ENCODE measurements at places on chromosomes 2 and 18.

- H3K27me3 ChIP-seq, result peaks cover 6% of the 10 kb centered on the region
- no peaks in the 10 kb centered on the region for H3K4me1 ChIP-seq
- no peak overlapping the region for H3K4me3 ChIP-seq
- no peaks in the 10 kb centered on the region for H3K36me3 ChIP-seq
- no peak for DNase-seq
Observed at GRCh38 chr2:172674968-172675303, 60.7 kb upstream of the RAPGEF4 start.

DNA sequence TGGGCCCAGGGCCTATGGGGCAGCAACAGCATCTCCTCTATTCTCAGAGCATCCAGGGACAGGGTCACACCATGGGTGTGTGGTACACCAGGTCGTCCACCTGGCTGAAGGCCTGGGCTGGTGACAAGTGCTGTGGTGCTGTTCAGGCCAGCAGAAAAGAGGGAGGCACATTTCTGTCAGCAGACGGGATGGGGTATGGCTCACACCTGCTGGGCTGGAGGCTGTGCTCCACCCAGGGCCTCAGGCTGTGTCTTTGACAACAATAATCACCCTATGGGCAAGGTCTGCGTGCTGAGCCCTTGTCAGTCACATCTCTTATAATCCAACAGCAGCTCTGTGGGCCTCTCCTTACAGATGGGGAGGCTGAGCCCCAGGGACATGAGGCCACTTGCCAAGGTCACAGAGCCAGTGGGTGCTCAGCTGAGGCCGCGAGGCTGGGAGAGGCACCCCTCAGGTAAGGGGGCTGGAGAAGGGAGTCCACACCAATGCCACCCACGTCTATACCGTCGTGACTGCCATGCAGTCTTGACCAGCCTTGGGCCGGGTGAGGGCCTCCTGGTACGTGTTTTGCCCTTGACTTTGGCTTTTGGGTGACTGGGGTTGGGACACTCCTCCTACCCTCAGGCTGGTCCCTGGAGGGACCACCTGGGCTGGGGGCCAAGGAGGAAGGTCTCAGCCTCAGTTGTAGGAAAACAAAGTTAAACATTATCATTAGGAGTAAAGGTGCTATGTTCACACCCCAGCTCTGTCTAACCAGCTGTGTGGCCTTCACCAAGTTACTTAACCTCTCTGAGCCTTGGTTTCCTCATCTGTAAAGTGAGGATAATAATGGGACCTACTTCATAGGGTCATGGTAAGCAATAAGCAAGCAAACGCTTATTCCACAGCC is 5.6 kb upstream of the HS6ST1 start:
- H3K4me1 ChIP-seq, result peaks cover 7% of the 10 kb centered on the region
- H3K27ac ChIP-seq, result no peak overlapping the region
- no peak for DNase-seq

DNA sequence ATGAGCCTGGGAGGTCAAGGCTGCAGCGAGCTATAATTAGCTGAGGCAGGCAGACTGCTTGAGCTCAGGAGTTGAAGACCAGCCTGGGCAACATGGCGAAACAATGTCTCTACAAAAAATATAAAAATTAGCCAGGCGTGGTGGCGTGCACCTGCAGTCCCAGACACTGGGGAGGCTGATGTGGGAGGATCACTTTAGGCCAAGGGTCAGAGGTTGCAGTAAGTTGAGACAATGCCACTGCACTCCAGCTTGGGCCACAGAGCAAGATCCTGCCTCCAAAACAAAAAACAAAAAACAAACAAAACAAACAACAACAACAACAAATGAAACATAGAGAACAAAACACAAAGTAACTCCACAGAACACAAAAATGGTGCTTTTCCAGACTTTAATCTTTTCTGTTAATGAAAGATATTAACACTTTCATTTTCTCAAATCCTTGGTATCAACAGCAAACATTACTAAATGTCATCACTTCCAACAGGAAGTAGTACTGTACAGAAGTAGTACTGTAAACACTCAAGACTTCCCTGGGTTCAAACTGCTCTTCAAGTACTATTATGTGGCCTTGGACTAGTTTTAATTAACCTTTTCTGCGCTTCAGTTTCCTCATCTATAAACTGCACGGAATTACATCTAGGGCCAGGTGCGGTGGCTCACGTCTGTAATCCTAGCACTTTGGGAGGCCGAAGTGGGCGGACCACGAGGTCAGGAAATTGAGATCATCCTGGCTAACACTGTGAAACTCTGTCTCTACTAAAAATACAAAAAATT is 27.9 kb downstream of the PUM2 start:
- no peaks in the 10 kb centered on the region for H3K27me3 ChIP-seq
- no peak overlapping the region for H3K27ac ChIP-seq
- peaks cover 38% of the 10 kb centered on the region for H3K4me1 ChIP-seq
- no peak overlapping the region for H3K4me3 ChIP-seq

DNA sequence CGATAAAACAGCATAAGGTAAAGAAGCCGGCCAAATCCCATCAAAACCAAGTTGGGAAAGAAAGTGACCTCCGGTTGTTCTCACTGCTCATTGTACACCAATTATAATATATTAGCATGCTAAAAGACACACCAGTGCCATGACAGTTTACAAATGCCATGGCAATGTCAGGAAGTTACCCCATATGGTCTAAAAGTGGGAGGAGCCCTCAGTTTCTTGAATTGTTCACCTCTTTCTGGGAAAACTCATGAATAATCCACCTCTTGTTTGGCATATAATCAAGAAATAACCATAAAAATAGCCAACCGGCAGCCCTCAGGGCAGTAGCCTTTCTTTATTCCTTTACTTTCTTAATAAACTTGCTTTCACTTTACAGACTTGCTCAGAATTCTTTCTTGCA is 544.9 kb upstream of the SETBP1 start:
- DNase-seq, result no peak
- H3K36me3 ChIP-seq, result no peaks in the 10 kb centered on the region
- no peak overlapping the region for H3K27ac ChIP-seq
- H3K4me3 ChIP-seq, result no peak overlapping the region
- H3K4me1 ChIP-seq, result peaks cover 4% of the 10 kb centered on the region

DNA sequence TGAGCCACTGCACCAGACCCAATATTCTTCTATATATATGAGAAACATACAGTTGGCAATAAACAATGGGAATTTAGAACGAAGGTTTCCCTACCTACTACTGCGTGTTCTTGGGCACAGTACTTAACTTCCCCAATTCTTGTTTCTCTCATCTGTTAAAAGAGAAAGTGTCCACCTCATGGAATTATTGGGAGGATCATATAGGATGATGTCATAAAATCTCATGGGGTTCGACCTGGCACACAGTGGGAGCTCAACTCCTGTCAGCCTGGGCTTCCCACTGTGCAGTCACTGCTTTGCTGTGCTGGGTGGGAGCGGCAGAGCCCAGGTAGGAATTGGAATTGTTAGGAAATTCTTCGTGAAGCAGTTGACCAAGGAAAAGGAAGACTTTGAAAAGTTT is 203.3 kb downstream of the SH3BP4 start:
- no peak overlapping the region for H3K27ac ChIP-seq
- no peaks in the 10 kb centered on the region for H3K4me1 ChIP-seq
- H3K27me3 ChIP-seq, result peaks cover 26% of the 10 kb centered on the region
- no peak for DNase-seq
- no peaks in the 10 kb centered on the region for H3K36me3 ChIP-seq

GRCh38 chr18:13026583-13027270 is 35.6 kb downstream of the CEP192 start:
- no peaks in the 10 kb centered on the region for H3K27me3 ChIP-seq
- H3K4me1 ChIP-seq, result peaks cover 2% of the 10 kb centered on the region
- peaks cover 69% of the 10 kb centered on the region for H3K36me3 ChIP-seq

- H3K4me1 ChIP-seq, result peaks cover 3% of the 10 kb centered on the region
- DNase-seq, result no peak
- no peaks in the 10 kb centered on the region for H3K36me3 ChIP-seq
- no peak overlapping the region for H3K27ac ChIP-seq
- peaks cover 2% of the 10 kb centered on the region for H3K27me3 ChIP-seq
Observed at GRCh38 chr18:45993438-45993837, 26.3 kb upstream of the EPG5 start.

DNA sequence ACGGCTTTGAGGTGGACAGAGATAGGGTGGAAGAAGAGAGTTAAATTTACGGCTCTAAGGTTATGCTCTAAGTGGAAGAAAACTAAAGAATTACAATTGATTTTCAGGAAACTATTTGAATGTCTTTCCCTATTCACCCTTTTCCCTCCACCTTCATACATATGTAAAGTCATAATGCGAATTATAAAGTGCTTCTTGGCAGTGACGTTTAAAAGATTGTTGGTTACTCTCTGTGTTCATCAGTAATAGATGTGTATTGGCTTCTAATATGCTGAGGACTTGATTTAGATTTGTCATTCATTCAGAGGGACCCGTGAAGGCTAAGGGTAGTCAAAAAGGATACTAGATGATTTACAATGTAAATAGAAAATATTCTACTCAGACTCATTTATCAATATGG is 63.9 kb downstream of the ARHGAP28 start:
- H3K36me3 ChIP-seq, result no peaks in the 10 kb centered on the region
- H3K4me1 ChIP-seq, result no peaks in the 10 kb centered on the region
- H3K27ac ChIP-seq, result no peak overlapping the region
- no peaks in the 10 kb centered on the region for H3K27me3 ChIP-seq
- DNase-seq, result no peak
- H3K4me3 ChIP-seq, result no peak overlapping the region

DNA sequence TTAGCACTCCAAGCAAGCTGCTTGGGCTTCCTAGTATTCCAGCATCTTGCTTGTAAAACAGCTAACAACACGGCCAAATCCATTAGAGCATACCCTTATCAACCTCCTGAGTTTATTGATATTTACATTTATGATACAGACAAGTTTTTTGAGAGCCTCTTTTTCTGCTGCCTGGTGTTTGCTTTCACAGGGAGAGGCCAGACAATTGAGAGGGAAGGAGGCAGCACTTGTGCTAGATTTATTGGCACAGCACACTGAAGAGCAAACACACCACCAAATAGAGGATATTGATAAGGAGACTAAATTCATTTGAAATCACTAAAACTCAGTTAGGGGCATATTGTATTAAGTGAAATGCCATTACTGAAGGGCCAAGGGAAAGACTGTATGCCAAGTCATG is 1142.3 kb upstream of the FANCL start:
- no peaks in the 10 kb centered on the region for H3K27me3 ChIP-seq
- H3K4me1 ChIP-seq, result no peaks in the 10 kb centered on the region
- H3K27ac ChIP-seq, result no peak overlapping the region
- H3K36me3 ChIP-seq, result no peaks in the 10 kb centered on the region
- H3K4me3 ChIP-seq, result no peak overlapping the region

GRCh38 chr2:106159866-106160785 is 34.0 kb downstream of the UXS1 start:
- H3K27me3 ChIP-seq, result no peaks in the 10 kb centered on the region
- peak; percentile 34 for DNase-seq
- H3K27ac ChIP-seq, result peak overlapping the region; percentile 89
- peaks cover 71% of the 10 kb centered on the region for H3K4me1 ChIP-seq

DNA sequence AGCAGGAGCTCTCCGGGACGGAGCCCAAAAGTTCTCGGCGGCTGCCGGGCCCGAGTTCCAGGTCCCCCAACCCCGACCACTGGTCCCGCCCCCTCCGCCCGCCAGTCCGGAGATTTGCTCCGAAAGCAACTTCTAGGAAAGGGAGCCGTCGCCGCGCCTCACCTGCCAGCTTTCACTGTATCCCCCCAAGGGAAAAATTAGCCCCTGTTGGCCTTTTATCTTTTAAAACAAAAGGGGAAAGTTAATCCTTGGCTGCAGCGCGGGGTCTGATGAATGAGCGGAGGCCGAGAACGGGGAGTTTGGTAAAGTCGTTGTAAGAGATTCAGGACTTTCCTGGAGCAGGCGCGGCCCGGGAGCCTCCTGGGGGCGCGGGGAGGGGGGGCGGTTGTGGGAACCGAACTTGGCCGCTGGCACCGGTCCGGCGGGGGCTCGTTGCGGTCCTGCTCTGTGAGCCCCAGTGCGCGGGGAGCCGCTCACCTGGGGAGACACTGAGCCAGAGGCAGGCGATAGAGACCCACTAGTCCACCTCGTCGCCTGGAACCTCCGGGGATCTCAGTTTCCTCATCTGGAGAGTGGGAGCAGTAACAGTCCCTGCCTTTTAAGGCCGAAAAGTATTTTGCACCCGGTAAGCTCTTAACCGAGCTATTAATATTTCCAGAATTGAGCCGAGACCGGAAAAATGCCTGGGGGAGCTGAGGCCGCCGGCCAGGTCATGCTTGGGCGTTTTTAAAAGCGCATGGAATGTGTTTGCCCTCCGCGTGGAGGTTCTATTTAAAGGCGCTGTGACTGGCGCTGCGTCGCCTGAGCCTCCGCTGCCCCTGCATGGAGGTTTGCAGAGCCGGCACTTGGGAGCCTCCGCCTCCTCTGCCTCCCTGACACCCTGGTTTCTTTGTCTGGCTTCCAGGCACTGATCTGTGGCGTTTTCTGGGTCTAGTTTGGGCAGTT is 1.1 kb downstream of the EFHD1 start:
- H3K4me1 ChIP-seq, result peaks cover 8% of the 10 kb centered on the region
- H3K4me3 ChIP-seq, result peak overlapping the region; percentile 44
- DNase-seq, result no peak
- no peak overlapping the region for H3K27ac ChIP-seq
- peaks cover 39% of the 10 kb centered on the region for H3K27me3 ChIP-seq

DNA sequence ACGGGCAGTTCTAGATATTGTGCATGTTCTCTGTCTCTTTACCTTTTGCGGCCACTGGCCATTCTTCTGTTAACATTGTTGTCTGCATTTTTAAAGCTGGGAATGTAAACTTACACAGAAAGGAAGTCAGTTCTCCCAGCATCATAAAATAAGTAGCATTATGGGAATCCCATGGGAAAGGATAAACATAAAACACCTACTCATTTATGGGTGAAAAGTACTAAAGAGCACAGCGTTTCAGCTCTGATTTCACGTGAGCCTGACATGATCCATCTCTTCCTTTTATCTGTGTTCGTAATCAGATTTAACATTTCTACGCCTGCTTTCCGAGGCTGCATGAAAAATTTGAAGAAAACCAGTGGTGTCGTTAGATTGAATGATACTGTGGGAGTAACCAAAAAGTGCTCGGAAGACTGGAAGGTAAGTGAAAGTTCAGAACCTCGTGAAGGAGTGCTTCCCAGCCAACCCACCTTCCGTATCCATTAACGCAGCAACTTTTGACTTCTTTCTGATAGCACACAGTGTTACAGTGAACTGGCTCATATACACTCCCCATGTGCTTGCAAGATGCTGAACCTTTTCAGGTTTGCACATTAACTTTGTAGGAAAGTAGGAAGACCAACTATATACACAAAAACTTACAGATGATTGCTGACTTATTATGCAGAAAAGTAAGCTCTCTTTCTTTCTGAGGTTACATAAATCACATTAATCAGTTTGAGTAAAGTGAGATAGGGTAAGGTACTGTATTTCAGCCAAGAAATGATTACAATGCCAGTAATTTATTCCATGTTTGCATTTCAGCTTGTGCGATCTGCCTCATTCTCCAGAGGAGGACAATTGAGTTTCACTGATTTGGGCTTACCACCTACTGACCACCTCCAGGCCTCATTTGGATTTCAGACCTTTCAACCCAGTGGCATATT is 86.5 kb upstream of the TTC39C start:
- no peaks in the 10 kb centered on the region for H3K36me3 ChIP-seq
- no peaks in the 10 kb centered on the region for H3K27me3 ChIP-seq
- H3K27ac ChIP-seq, result no peak overlapping the region

GRCh38 chr2:172092716-172093415 is 7.6 kb downstream of the DLX1 start:
- H3K36me3 ChIP-seq, result no peaks in the 10 kb centered on the region
- H3K27me3 ChIP-seq, result peaks cover 70% of the 10 kb centered on the region
- H3K4me3 ChIP-seq, result no peak overlapping the region
- H3K4me1 ChIP-seq, result peaks cover 33% of the 10 kb centered on the region

GRCh38 chr2:199309973-199310372 is 147.8 kb downstream of the SATB2 start:
- H3K36me3 ChIP-seq, result no peaks in the 10 kb centered on the region
- no peaks in the 10 kb centered on the region for H3K4me1 ChIP-seq
- DNase-seq, result no peak
- H3K27me3 ChIP-seq, result no peaks in the 10 kb centered on the region
- H3K4me3 ChIP-seq, result no peak overlapping the region

Data from activated B cell treated with CpG ODN at 0.5 μM for 24 hours (primary cell).